ENCODE measurements at places on chromosomes 2 and 18. TPM values are rescaled to one million over a fixed set of nuclear protein-coding genes. Genes with fewer than 3 reads are reported as not detected.

- no peak overlapping the region for H3K4me3 ChIP-seq
- no peaks in the 10 kb centered on the region for H3K4me1 ChIP-seq
- H3K36me3 ChIP-seq = no peaks in the 10 kb centered on the region
- no peak overlapping the region for H3K27ac ChIP-seq
Measured at GRCh38 chr2:132849118-132849517, 179.1 kb upstream of the LYPD1 start.

GRCh38 chr2:33312355-33312754 lies 164.1 kb upstream of the RASGRP3 start:
- no peaks in the 10 kb centered on the region for H3K4me1 ChIP-seq
- no peaks in the 10 kb centered on the region for H3K27me3 ChIP-seq
- H3K27ac ChIP-seq = no peak overlapping the region
- H3K36me3 ChIP-seq = no peaks in the 10 kb centered on the region
- DNase-seq = no peak
- H3K4me3 ChIP-seq = no peak overlapping the region

- H3K36me3 ChIP-seq = no peaks in the 10 kb centered on the region
Measured at GRCh38 chr2:157024129-157024528, 233.4 kb upstream of the GALNT5 start.

DNA sequence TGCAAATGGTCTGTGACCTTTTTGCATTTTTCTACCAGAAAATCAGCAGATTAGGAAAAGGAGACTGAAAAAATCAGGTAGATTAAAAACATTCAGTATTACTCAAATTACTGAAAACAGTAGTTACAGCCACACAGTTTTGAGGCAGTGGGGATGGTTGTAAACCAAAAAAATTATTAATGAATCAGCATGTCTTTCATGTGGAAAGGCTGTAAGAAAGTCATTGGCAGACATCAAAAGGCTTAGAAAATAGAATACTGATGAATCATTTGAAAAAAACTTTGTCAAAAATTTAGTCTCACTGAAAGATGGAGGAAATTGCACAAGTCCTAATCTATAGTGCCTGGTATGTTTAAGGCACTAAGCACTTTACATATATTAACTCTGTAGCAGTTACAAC lies 133.9 kb upstream of the GCFC2 start:
- DNase-seq = no peak
- H3K27me3 ChIP-seq = no peaks in the 10 kb centered on the region
- no peak overlapping the region for H3K4me3 ChIP-seq
- H3K4me1 ChIP-seq = no peaks in the 10 kb centered on the region
- no peak overlapping the region for H3K27ac ChIP-seq

GRCh38 chr2:67502346-67503065 lies 105.4 kb downstream of the ETAA1 start:
- DNase-seq = no peak
- no peaks in the 10 kb centered on the region for H3K27me3 ChIP-seq
- H3K36me3 ChIP-seq = no peaks in the 10 kb centered on the region
- no peak overlapping the region for H3K27ac ChIP-seq

GRCh38 chr2:6957031-6957714 lies 40.0 kb downstream of the RNF144A start:
- no peaks in the 10 kb centered on the region for H3K27me3 ChIP-seq
- H3K36me3 ChIP-seq = no peaks in the 10 kb centered on the region
- no peaks in the 10 kb centered on the region for H3K4me1 ChIP-seq

GRCh38 chr2:174328114-174328960 lies 6.4 kb upstream of the SP9 start:
- no peaks in the 10 kb centered on the region for H3K36me3 ChIP-seq
- no peak overlapping the region for H3K4me3 ChIP-seq
- H3K4me1 ChIP-seq = peaks cover 6% of the 10 kb centered on the region

DNA sequence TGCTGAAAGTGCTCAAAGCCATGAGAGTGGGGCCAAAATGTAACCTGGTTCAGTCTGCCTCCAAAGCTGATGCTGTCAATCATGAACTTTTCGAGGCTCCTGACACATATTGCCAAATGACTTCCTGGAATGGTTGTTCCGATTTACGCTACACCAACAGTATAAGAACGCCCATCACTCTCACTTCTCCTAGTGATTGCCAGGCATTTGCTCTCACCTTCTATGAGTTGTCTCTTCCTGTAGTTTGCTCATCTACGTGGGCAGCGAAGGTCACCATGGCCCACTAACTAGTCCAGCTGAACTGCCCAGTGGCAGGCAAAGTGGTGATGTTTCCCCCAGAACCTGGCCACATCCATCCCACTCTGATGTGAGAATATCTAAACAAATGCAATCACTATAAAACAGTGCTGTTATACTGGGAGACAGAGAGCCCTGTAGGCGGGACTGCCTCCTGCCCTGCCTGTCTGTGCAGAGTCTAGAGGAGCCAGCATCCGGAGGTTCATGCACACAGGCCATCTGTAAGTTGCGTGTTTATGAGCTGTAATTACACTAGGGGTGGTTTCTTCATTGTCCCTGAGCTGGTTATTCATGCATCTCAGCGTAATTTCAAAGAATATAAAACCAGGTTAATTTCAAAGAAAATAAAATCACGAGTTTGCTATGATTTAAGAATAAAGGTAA lies 8.8 kb upstream of the CABLES1 start:
- no peaks in the 10 kb centered on the region for H3K4me1 ChIP-seq
- no peaks in the 10 kb centered on the region for H3K36me3 ChIP-seq
- H3K4me3 ChIP-seq = no peak overlapping the region
- no peaks in the 10 kb centered on the region for H3K27me3 ChIP-seq
- peak; percentile 28 for DNase-seq

DNA sequence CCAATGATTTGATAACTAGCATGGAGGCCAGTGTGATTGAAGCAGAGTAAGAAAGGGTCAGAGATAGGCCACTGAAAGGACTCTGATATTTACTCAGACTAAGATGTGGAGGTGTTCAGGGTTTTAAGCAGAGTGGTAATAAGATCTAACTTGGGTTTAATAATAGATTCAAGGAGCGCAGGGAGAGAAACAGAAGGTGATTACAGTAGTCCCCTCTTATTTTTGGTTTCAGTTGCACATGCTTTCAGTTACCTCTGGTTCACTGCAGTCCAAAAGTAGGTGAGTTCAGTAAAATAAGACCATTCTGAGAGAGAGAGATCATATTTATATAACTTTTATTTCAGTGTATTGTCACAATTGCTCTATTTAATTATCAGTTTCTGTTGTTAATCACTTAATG lies 13.5 kb upstream of the GALNT13 start:
- no peaks in the 10 kb centered on the region for H3K36me3 ChIP-seq
- no peaks in the 10 kb centered on the region for H3K4me1 ChIP-seq
- no peak overlapping the region for H3K4me3 ChIP-seq
- H3K27ac ChIP-seq = no peak overlapping the region
- no peaks in the 10 kb centered on the region for H3K27me3 ChIP-seq

GRCh38 chr2:120692691-120693090 lies 43.0 kb upstream of the GLI2 start:
- no peak for DNase-seq
- H3K4me1 ChIP-seq = peaks cover 4% of the 10 kb centered on the region
- no peaks in the 10 kb centered on the region for H3K36me3 ChIP-seq

DNA sequence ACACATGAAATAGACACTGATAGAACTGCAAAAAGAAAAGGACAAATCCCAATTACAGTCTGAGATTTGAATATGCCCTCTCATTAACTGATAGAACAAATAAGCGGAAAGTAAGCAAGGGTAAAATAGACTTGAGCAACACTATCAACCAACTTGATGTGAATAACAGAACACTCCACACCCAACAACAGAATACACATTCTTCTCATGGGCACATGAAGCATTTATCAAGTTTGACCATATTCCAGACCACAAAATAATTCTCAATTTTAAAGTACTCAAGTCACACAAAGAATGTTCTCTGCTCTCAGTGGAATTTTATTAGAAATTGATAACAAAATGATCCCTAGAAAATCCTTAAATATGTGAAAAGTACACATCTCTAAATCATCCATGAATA lies 19.0 kb downstream of the ETAA1 start:
- no peaks in the 10 kb centered on the region for H3K27me3 ChIP-seq
- H3K4me3 ChIP-seq = no peak overlapping the region
- H3K4me1 ChIP-seq = no peaks in the 10 kb centered on the region
- DNase-seq = no peak

GRCh38 chr2:140551287-140551686 lies 1579.5 kb downstream of the LRP1B start:
- H3K27ac ChIP-seq = no peak overlapping the region
- no peaks in the 10 kb centered on the region for H3K27me3 ChIP-seq
- DNase-seq = no peak
- H3K4me3 ChIP-seq = no peak overlapping the region

Gene IL36A
- not detected for polyA plus RNA-seq

Gene QPCT
- polyA plus RNA-seq = 2.7 TPM

Gene ADGRF3
- polyA plus RNA-seq = 1.2 TPM

Gene IL1R2
- polyA plus RNA-seq = 5.2 TPM

Gene NGEF
- polyA plus RNA-seq = 10.2 TPM
